ENCODE measurements at places on chromosomes 11 and 22.
A peak's percentile ranks its signal among the peaks of the same experiment; 100 is the strongest.

GRCh38 chr22:33451866-33452469, 393.8 kb upstream of the SYN3 start:
- no peak for DNase-seq

DNA sequence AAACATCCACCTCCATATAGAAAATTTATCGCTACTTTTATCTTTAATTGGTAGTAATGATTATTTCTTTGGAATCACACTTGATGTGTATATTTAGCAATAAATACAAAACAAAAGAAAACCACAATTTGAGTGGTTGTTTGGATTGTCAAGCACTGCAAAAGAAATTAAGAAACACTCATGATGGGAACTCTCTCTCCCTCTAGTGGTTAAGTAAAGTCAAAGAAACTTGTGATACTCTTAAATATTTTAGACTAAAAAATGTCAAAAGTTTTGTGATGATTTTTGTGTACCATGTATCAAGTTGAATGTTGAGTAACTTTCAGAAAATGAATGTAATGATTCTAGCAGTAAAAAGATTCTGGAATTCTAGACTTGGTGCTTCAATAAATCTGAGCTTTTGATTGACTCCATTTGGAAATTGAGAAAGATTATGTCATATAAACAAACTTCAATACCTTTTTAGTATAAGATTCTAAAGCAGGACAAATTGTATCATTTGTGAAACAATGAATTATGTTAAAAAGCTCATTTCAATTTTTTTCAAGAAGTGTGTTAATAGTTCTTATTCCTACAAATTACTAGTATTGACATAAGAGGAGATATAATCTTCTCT, 20.8 kb downstream of the MUC15 start:
- DNase-seq, result no peak

DNA sequence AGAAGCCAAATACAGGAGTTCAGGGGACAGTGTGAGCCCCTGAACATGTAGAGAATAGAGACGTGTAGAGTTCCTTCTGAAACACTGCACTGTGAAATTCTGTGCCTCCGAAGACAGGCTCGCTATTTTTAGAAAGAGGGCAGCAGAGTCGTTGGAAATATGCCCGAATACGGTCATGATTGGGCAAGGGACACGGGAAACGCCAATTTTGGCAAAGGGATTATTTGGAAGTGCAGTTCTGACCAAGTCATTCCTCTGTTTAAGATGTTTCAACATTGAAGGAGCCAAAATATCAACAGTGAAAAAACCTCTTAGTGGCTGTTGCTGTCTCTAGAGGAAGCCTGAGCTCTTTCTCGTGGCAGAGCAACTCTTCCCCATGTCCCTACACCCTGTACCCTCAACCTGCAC, 9.5 kb upstream of the CBX6 start:
- no peak for DNase-seq

DNA sequence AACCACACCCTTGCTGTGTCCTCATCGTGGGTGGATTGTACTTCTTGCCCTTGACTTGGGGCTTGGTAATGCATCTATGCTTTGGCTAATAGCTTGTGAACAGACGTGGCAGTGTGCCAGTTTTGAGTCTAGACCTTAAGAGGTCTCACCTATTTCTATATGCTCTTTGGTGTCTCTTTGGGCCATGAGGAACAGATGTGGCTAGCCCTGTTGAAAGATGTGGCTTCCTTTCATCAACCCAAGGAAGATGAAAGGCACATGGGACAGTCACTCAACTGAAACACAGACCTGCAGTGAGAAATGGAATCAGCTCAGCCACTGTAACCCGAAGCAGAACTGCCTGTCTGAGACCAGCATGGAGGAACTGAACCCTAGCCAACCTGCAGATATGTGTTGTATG, 7.9 kb upstream of the NELL1 start:
- DNase-seq, result no peak

DNA sequence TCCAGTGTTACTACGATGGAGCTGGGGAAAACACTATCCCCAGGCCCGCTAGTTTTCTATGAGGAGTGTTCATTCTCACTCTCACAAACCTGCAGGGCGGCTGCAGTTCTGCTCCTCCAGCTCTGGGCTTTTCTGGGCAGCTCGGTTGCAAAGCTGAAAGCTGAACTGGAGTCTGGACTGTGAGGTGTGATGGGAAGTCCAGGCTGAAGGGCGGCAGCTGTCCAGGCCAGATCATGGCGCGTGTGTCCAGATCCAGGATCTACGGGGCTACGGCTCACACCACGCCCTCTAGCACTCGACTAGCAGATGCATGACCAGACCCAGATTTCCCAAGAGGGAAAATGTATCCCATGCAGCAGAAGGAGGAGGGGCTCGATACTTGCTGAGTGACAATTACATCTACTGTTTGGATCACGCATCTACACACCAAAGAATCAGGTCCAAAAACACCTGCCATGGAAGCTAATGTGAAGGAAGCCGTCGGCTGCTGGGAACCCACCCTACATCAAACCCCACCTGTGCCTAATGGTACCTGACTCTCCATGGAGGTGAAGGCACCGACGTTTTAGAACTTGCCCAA, 555.0 kb downstream of the BRD1 start:
- no peak for DNase-seq

DNA sequence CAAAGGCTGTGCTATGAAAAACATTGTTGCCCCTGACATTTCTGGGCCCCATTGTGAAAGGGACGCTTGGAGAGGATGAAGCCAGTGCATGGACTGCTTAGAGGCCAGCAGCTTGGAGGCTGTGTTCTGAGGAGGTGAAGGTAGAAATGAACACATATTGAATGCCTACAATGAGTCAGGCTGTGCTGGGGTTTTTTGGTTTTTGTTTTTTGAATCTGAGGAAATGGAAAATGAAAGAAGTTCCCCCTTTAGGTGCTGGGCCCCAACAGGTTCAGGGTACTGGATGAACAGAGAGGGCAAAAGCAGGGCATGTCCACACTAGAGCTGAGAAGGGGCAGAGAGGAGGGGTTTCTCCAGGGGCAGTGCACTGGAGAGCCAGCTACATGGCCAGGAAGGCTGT, 166.1 kb upstream of the API5 start:
- DNase-seq, result no peak

DNA sequence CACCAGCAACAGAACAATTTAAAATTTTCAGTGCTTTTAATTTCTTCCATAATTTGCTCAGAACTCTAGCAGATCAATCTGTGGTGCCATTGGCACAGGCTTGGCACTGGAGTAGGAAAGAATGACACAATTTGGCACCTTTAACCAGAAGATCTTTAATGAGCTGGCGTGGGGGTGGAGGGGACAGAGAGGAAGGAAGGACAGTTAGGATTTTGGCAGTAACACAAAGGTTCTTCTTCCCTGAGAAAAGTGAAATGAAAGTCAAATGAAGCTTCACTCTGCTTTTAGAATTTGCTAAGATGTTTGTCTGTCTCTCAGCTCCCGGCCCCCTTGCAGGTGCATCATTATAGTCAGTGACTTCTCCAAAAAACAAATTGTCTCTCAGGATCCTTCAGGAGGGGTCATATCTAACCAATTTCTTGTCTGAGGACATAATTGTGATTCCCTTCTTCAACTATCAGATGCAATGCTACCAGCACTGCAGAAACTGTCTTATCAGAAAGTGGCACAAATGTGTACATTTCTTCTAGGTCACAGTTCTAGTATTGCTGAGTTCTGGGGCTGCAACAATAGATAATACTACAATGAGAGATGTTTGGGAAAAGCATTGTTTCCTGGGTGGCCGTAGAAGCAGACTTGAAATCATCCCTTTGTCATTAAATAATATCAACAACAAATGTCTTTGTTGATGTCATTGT, 66.8 kb downstream of the CSTPP1 start:
- DNase-seq, result no peak

- no peak for DNase-seq
These were observed 10.2 kb downstream of the CLDN25 start for GRCh38 chr11:113789675-113790320.

- DNase-seq, result no peak
These were observed 12.3 kb downstream of the BLID start for GRCh38 chr11:122103726-122104125.

- DNase-seq, result peak; percentile 45
These were observed 59.0 kb downstream of the UBASH3B start for GRCh38 chr11:122714484-122714883.

DNA sequence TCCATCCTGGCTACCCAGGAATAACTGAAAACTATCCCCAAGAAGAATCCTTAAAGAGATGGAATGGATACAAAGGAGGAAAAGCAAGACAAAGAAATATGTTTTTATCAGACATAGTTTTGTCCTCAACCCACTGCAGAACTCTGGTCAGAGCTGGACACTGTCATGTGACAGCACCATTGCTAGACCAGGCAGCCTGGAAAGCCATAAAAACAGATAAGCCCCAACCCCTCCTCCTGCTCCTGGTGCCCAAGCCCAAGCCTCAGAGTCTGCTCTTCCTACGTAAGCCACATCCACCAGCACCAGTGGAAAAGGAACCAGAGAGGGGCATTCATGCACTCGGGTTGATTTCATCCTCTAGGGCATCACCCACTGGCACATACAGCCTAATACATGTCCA, 116.9 kb downstream of the TRIM29 start:
- no peak for DNase-seq

DNA sequence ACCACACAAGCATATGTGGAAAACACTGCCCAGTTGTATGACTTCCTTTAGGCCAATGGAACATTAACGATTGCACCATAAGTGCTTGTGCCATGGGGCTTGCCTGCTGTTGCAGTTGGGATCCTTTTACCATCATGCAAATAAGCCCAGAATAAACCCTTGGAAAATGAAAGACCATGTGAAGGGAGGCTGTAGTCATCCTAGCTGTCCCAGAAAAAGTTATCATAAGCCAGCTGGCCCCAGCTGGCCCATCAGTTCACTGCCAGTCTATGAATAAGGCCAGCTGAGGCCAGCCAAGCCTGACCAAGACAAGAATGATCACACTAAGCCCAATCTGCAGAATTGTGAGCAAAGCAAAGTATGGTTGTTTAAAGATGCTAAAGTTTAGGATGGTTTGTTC, 253.9 kb upstream of the ARHGAP20 start:
- no peak for DNase-seq

All from KG1 (cell line).